ENCODE measurements at places on chromosomes 1 and 21.

DNA sequence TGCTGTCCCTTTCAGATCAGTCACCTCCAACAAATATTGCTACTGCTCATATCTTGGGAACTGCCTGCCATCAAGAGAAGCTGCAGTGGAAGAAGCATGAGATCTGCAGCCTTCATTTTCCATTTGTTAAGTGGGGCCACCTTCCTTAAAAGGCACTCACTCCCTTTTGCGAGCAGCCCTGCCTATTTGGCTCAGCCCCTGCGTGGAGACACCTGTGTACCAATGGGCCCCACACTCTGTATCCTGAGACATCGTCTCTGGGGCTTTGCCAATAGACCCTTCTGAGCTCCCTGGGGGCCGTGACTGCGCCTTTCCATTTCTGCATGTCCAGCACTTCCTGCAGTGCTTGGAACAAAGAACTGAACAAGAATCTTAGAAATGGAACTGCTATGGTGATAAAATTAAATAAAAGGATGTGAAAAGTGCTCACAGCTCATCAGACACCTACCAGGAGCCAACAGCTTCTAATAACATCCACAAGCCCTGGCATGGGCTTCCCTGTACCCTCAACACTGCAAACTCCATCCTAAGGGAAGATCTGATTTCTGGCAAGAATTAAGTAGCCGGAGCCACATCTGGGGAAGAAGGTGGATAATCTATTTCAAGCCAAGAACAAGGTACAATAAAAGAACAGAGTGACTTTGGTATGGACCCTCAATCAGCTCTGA is 36.7 kb downstream of the PARP1 start:
- no peak for DNase-seq

DNA sequence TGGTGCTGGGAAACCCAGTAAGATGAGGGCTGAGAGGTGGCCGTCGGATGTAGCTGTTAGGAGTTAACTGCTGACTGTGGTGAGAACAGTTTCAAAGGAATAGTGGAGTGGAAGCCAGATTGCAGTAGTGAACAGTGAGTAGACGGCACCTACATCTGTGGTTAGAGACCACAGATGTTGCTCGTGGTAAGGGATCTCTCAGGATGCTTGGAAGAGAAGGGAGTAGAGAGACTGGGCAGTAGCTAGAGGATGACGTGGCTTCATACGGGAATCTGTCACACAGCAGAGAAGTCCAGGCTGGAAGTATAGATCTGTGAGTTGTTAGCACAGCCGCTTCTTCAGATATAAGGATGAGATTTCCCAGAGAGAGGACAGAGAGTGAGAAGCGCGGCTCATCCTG is 7.8 kb upstream of the ARTN start:
- no peak for DNase-seq

- no peak for DNase-seq
Observed at GRCh38 chr1:82377201-82377884, 576.6 kb downstream of the ADGRL2 start.

DNA sequence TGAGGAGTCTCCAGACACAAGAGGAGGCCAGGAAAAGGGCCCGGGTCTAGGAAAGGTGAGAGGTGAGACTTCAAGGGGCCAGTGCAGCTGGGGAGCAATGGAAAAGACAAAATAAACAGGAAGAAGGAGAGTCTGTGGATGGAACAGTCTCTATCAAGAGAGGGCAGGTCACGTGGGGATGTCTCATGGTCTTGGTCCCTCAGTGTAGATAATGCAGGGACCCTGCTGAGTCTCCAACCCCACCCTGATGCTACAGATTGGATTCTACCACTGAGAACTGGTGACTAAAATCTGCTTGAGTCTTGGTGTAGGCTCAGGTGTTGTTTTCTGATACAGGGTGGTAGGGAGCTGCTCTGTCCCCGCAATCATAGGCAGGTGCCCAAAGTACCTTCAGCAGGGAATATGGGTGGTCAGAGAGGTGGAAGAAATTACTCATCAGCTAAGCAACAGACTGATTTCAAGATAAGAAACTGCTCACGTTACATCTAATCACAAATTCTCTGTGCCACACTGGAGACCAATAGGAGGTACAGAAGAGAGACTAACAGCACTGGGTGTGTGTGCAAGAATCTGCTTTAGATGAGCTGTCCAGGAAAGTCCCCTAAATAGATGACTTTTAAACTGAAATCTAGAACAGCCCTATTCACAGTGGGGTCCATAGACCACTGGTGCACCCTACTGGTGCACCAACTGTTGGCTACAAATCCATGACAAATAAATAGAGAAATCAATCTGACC is 101.5 kb upstream of the TLR5 start:
- DNase-seq, result no peak

- DNase-seq, result no peak
Observed at GRCh38 chr1:27891196-27891889, 19.0 kb downstream of the THEMIS2 start.

- DNase-seq, result no peak
Observed at GRCh38 chr1:117826540-117827078, 102.8 kb downstream of the GDAP2 start.

- peak; percentile 45 for DNase-seq
Observed at GRCh38 chr1:23838401-23838866, 13.2 kb upstream of the HMGCL start.

- DNase-seq, result peak; percentile 93
Observed at GRCh38 chr1:38489844-38490270, 369.7 kb downstream of the RRAGC start.

GRCh38 chr1:160136121-160136925 is 15.1 kb upstream of the ATP1A4 start:
- DNase-seq, result no peak

DNA sequence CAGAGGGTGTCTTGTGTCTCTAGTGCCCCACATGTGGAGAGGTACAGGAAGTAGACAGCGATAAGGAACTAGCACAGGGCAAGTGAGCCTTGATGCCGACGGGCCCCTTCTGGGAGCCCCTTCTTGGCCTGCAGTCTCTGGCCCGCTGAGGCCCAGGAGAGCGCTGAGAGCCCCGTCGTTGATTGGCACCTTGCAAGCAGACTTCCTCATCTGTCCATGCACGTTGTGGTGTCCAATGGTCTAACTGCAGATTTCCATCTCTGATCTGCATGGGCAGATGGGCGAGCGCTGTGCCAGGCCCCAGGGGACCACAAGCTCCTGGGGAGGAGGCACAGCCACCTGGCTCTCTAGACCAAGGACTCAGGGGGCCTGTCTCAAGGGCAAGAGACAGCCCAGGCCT is 32.4 kb downstream of the PLEKHA6 start:
- peak; percentile 86 for DNase-seq

GRCh38 chr21:38726482-38726881 is 79.2 kb upstream of the ETS2 start:
- no peak for DNase-seq

DNA sequence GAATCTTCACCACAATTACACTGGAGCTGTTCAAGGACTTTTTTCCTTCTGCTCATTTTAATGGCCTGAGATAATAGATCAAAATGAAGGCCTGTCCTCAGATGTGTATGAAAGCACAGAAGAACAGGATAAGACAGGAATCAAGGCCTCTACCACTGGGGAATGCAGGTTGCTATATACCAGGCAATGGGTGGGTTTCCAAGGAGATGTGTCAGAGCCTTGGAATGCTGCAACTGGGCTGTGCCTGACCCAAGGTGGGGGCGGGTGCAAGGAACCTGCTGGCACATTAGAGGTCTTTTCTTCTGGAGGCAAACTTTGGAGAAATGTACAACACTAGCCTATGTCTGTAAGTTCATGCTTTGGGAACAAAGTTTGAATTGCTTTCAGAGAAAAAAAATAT is 21.7 kb upstream of the LAMC2 start:
- no peak for DNase-seq

- no peak for DNase-seq
Observed at GRCh38 chr1:61374156-61374555, 291.8 kb downstream of the NFIA start.

DNA sequence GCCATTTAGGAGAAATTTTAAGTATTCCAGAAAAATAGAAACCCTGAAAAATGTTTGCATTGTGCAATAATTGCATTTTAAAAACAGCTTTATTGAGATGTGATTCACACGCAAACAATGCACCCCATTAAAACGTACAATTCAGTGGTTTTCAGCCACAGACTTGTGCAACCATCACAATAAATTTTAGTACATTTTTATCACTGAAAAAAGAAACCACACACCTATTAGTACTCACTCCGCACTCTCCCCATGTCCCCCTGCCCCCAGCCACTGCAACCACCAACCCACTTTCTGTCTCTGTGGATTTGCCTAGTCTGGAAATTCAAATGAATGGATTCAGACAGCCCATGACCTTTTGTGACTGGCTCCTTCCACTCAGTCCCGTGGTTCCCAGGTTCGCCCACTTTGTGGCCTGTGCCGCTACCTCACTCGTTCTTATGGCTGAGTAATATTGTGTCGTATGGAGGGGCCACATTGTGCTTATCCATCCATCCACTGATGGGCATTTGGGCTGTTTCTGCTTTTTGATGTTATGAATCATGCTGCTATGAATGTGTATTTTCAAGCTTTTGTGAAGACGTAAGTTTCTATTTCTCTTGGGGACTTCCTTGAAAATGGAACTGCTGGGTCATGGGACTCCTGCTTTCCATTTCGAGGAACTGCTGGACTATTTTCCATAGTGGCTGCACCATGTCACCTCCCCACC is 147.7 kb upstream of the ARHGEF16 start:
- no peak for DNase-seq

DNA sequence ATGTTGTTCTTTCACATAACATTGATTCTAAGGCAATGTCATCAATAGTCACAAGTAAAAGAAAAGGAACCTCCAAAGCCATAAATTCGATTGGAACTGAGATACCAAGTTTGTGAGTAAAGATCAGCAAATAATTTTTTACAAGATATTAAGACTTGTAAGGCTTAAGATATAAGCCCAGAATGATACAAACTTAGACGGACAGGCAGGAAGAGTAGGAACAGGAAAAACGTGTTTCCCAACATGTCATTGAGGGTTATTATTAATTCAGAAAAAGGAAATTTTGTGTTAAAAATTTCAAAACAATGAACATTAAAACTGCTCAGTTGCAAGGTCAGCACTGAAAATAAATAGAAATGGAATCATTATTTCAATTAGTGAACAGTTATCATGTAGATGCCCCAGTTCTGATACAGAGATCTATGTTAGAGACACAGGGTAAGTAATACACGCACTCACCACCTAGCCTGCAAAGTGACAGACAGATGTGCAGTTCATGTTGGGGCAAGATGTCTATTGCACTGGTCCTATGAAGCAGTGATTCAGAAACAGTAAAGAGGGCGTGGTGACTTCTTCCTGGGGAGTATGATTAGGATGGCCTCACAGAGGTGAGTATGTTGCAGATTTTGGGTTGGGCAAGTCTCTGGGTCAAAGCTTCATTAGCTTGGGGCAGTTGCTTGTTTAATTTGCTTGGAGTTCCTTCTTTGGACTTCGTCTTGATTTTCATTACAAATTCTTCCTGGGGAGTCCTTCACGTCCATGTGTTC is 284.4 kb downstream of the SETD4 start:
- DNase-seq, result no peak

- no peak for DNase-seq
Observed at GRCh38 chr1:184806296-184806721, 51.7 kb upstream of the EDEM3 start.

GRCh38 chr1:58515794-58516401 is 30.6 kb downstream of the OMA1 start:
- DNase-seq, result peak; percentile 25

GRCh38 chr1:197922070-197922390 is 4.9 kb downstream of the LHX9 start:
- no peak for DNase-seq

- no peak for DNase-seq
Observed at GRCh38 chr1:10302416-10302815, 92.0 kb downstream of the KIF1B start.

GRCh38 chr1:50529510-50529909 is 106.3 kb upstream of the DMRTA2 start:
- no peak for DNase-seq

GRCh38 chr1:41739061-41739955 is 179.4 kb downstream of the HIVEP3 start:
- DNase-seq, result peak; percentile 41

- DNase-seq, result no peak
Observed at GRCh38 chr1:35567947-35568558, 5.1 kb upstream of the TFAP2E start.

DNA sequence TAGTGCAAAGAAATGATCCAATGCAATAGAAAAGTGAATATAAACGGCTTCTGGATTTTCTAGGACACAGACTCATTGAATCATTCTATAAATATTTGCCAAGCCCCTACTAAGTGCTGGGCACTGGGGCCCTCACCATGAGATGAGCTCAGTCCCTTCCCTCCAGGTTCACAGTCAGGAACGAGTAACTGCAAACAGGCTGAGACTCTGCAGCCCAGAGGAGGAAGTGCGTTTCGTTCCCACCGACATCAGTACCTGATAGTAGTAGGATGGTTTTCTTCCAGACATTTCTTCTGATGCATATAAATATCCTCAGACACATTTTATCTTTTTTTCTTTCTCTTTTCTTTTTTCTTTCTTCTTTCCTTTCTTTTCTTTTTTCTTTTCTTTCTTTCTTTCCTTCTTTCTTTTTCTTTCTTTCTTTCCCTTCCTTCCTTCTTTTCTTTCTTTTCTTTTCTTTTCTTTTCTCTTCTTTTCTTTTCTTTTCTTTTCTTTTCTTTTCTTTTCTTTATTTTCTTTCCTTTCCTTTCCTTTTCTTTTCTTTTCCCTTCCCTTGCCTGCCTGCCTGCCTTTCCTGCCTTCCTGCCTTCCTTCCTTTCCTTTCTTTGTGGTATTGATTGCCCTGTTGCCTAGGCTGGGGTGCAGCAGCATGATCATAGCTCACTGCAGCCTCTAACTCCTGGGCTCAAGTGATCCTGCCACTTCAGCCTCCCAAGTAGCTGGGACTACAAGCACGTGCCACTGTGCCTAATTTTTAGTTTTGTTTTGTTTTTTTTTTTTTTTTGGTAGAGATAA is 135.4 kb downstream of the DISC1 start:
- no peak for DNase-seq

Measured in DMS 273 treated with DMSO at 0.1 percent for 48 hours (cell line).